Eye (tissue), 1 donor: ENCODE measurements at places on chromosomes 11 and 22.

- no peak for DNase-seq
Observed at GRCh38 chr11:33383075-33383919, 126.1 kb downstream of the HIPK3 start.

GRCh38 chr11:21142007-21142406 is 472.6 kb downstream of the NELL1 start:
- peak; percentile 14 for DNase-seq

DNA sequence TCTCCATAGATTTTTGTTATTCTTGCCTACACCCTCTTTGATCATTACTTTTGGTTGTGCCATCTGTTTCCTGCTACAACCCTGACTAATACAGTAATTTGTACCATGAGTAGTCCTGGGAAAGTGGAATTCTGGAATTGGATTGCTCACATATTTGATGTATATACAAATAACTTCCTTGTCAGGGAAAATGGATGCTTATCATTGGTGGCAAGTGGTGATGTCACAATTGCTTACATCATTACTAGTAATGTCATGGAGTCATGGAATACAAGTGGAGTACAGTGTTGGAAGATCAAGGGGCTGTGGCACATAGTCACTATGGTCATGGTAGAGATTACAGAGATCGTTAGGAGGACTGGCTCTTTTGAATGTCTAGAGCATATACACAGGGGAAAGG is 24.4 kb downstream of the AASDHPPT start:
- no peak for DNase-seq

GRCh38 chr11:30635401-30635989 is 49.3 kb upstream of the MPPED2 start:
- peak; percentile 97 for DNase-seq

DNA sequence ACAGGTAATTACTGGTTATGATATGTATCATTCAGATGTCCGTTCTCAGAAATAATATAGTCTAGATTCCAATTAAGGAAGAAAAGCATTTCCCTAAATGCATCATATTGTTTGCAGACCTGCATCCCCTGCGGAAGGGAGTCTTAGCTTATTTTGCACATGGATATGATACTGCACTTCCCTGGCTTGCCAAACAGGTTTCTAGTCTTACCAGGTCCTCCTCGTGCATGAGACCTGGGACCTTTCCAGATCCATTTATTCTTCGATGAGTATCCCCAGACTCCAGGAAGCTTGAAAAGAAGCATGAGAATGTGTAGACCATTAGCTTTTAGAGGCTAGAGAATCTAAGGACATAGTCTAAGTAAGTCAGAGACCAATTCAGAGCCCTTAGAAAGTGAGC is 30.6 kb downstream of the CYB5R2 start:
- no peak for DNase-seq

- DNase-seq = no peak
Observed at GRCh38 chr11:1438261-1438966, 48.2 kb downstream of the MOB2 start.

DNA sequence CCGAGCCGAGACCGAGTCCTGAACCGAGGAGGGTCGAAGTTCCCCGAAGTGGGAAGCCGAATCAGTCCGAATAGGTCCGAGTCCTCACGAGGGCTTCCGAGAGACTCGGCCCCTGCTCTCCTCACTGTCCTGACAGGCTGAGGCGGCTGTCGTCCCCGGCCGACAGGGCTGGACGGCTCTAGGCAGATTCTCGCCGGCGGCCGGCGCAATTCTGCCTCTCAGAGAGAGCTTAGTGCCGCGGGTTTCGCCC is 191 bp upstream of the DEAF1 start:
- DNase-seq = no peak

DNA sequence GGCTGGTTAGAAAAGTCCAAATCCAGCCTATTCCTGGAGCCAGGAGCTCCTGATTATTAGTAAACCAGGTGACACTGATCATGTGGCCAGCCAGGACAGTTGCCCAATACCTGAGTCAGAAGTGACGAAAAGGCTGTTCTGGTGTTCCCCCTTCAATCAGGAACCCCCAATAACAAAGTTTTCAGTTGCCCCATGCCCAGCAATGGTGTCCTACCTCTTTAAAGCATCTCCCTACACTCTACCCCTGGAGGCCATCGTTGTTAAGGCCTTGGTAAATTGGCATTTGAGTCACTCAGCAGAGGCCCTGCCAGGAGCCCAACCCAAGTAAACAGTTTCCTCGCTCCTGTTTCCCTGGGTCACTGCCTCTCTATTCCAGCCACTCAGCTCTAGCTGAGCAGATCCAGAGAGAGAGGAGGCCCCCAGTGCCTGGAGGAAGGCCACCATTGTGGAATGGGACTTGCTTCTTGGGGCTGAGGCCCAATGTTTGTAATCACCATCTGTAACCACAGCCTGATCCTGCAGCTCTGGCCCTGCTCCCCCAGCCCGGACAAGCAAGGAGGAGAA is 25.0 kb downstream of the ARHGAP1 start:
- peak; percentile 25 for DNase-seq

DNA sequence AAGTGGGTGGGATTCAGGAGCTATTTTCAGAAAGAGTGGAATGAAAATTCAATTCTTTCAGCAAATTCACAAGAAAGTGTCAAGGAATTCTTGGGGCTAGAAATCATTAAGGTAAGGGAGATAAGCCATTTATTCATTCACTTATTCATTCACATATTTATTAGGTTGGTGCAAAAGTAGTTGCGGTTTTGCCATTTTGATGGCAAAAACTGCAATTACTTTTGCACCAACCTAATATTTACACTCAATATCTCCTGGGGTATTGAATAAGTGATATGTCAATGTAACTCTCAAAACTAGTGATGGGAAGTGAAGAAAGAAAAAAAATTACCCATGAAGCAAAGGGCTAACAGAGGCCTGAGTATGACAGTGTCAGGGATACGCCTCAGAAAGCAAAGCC is at the start of gene OR10W1:
Gene OR10W1 (minus strand): TSS at position 119 of the 400 bp plus-strand sequence. CDS start 402 bp downstream, outside the sequence.
- DNase-seq = no peak

DNA sequence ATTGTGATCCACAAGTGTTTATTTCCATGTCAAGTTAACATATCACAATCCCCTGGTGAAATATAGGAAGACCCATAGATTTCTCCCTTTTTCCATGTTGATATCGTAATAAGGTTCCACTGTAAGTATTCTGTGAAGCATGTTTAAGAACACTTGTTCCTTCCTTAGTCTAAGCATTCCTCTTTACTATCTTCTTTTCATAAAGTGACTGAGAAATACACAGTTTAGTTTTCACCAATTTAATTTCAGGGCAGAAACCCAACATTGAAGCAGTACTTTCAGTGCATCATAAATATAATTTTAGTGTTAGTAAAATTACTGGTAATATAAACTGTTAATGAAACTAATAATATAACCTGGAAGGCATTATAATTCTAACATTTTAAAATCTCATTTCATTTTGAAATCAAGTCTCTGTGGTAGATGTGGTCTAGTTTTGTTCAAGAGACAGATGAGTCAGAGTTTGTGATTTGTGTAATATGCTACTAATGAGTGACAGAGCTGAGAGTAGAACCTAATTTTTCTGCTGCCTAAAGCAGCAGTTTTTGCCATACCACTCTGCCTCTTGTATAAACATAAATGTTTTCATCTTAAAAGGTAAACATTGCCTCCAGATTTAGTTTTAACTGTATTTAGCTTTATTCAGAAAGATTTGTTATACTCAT is 79.4 kb downstream of the ATM start:
- DNase-seq = no peak

- no peak for DNase-seq
Observed at GRCh38 chr11:2210366-2211112, 38.9 kb upstream of the TH start.

- DNase-seq = no peak
Observed at GRCh38 chr11:95157824-95158223, 68.2 kb downstream of the ENDOD1 start.

GRCh38 chr11:113664981-113665710 is 41.0 kb downstream of the TMPRSS5 start:
- DNase-seq = no peak

- DNase-seq = no peak
Observed at GRCh38 chr22:47605441-47605840, 843.0 kb downstream of the TBC1D22A start.

DNA sequence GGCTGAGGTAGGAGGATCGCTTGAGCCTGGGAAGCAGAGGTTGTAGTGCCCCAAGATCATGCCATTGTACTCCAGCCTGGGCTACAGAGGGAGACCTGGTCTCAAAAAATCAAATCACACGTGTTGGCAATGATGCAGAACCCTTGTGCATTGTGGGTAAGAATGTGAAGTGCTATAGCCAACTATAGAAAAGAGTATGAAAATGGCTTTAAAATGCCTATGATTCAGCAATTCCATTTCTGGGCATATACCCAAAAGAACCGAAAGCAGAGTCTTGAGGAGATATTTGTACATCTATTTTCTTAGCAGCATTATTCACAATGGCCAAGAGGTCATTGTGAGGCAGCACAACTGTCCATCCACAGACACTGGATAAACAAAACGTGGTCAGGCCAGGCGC is 2.6 kb upstream of the FADS3 start:
- DNase-seq = no peak

- DNase-seq = no peak
Observed at GRCh38 chr11:113991718-113992458, 17.0 kb downstream of the HTR3A start.

GRCh38 chr11:440065-441042 is 1.5 kb downstream of the ANO9 start:
- DNase-seq = no peak
